H1 (cell line): ENCODE measurements at places on chromosomes 7 and 10.

DNA sequence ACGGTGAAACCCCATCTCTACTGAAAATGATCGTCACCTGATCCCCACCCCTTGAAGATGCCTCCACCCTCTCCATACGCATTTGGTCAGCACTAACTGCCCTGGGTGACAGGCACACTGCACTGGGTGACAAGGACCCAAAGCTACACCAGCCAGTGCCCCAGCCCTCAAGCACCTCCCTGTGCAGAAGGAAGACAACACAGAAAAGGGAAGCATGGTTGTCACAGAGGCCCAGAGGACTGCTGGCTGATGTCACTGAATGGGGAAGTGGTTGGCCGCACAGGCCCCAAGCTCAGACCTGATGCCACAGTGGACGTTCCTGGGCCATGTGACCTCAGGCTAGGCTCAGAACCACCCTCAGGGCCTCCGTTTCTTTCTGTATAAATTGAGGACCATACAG lies 4.2 kb upstream of the PILRA start:
- no peak for DNase-seq

GRCh38 chr7:9961161-9961922 lies 1012.3 kb upstream of the PHF14 start:
- DNase-seq, result no peak

- DNase-seq, result no peak
Observed at GRCh38 chr10:6654571-6654970, 74.5 kb upstream of the PRKCQ start.

DNA sequence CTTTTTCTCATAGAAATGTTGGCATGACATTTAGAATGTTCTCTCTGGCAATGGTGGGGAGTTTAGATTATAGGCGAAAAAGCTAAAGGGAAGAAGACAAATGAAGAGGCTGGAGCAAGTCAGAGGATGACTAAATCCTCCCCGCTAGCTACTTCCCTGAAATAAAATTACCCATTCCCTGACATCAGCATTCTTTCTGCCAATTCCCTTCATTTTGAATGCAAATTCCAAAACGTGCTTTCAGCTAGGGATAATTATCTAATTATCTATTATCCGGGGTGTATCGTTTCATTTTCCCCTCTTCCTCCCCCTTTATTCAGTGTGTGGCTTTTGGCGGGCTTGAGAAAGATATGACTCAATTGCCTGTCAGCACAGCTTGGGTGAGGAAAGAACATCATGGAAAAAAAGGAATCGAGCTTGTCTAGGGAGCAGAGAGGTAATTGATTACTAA lies 672.3 kb downstream of the TNS3 start:
- no peak for DNase-seq

DNA sequence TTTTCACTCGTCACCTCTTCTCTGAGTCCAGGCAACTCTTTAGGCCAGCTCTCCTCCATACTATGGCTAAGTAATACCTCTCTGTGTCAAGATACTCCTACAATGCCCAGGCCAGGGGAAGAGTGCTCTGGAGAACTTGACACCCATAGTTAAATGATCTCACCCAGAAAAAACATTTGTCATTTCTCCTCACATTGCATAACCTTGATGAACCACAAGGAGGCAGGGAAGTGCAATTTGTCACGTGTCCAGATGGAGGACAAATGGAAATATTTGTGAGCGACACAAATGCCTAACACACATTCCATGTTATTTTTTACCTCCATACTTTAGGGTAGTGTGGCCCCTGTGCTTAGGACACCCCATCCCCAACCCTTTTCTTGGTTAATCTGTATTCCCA lies 78.3 kb downstream of the HTR7 start:
- no peak for DNase-seq

GRCh38 chr7:77351539-77352004 lies 64.6 kb downstream of the GSAP start:
- no peak for DNase-seq

- no peak for DNase-seq
Observed at GRCh38 chr7:149027055-149027454, 1.2 kb downstream of the PDIA4 start.

GRCh38 chr10:75716506-75716905 lies 285.1 kb downstream of the LRMDA start:
- no peak for DNase-seq

- no peak for DNase-seq
Observed at GRCh38 chr7:158584407-158584806, 3.2 kb downstream of the PTPRN2 start.

GRCh38 chr7:99030951-99031350 lies 113.0 kb downstream of the SMURF1 start:
- DNase-seq, result no peak

DNA sequence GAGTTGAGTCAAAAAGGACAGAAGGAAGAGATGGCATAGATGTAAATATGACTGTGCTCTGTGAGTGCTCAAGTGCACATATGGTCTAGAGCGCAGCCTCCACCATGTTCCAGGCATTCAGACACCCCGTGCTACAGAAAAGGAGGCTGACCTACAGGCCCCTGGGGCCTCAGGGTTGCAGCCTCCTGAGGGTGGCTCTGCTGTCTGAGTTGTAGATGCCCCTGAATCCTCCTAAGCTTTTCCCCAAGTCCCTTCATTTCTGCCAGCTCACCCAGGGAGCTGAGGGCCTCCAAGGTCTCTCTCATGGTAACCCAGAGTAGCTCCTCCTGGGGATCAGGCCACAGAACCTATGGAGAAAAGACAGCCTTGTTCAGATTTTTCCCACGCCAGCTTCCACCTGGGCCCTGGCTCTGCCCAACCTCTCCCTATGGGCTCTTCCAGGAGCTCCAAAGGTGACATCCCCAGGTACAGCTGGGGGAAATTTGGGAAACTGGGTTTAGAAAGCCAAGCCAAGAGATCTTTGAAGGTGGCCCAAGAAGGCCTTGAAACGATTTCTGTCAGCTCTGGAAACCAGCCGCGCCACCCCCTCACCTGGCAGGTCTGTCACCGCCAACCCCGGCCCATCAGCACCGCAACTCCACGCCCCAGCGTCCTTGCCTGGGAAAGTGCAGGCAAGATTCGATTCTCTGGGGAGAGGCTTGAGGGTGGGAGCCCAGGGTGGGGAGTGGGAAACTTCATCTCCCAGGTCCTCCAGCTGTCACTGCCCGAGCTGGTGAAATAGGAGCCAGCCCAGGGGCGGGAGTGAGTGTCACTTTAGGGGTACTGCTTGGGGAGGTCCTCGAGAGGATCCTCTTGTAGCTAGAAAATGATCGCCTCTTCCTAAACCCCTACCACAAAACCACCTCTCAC lies 2.4 kb downstream of the ZNF467 start:
- DNase-seq, result no peak

DNA sequence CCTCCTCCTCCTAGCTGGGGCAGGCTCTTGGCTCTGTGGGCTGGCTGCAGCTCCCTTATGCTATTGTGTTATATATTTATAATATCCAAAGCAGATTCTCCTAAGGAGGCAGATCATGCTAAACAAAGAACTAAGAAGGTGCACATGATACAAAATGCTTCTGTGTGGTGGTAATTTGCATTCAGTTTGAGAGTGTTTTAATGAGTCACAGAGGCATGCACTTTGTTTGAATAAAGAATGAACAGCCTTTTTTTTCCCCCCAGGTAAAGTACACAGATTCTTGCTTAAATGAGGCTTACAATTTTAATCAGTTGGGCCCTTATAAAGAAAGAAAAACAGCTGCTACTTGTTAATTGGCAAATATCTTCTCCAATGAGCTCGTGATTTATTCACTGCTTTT lies 95.0 kb downstream of the FANK1 start:
- no peak for DNase-seq

- no peak for DNase-seq
Observed at GRCh38 chr10:19014034-19014433, 34.6 kb upstream of the MALRD1 start.

DNA sequence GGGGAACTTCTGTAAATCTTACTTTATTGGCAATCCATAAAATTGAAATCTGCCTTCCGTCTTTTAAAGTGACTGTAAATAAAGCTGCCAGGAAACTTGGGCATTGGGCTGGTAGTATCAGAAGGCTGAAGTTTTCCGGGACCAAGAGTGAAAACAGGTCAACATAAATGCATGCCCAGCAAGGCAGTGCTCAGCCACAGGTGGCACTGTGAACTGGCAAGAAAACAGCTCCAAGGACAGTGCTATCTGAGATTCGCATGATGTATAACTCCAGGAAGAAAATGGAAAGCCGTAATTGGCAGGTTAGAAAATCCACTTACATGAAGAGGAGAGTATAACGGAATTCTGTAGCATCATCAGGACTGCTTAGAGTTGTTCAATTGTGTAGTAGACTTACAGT lies 1.9 kb upstream of the INSYN2A start:
- DNase-seq, result no peak

GRCh38 chr7:150357270-150357669 lies 11.4 kb upstream of the REPIN1 start:
- DNase-seq, result no peak

- DNase-seq, result no peak
Observed at GRCh38 chr10:84348447-84348846, 20.1 kb downstream of the CCSER2 start.
